ENCODE measurements at places on chromosomes 1 and 21.

DNA sequence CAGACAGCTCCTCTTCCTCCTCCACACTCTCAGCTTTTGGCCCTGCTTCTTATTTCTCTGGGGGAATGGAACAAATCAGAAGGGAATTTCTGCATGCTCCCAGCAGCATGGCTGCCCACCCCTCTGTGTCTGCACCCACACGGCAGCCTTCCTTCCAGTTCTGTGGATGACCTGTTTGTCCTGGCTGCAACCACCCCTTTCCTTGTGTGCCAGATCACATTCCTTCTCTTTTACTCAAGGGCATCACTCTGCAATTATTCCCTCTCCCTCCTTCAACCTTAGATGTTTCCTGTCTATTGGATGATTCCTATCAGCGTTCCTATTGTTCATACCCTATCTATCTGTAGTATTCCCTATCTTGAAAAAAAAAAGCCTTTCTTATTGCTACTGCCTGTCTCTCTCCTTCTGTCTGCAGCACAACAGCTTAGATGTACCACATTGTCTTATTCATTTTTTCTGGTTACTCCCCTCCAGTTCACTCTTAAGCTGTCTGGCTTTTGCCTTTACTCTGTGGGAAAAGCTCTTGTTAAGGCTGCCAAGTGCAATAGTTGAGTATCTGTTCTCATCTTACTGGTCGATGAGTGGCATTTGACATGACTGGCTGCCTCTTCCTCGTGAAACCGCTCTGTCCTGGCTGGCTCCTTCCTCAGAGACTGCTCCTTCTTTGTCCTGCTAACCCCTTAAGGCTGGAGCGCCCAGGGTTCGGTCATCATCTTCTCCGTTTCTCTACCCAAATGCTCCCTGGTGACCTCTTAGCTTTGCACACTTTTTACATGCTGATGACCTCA, 351.1 kb downstream of the CAMTA1 start:
- DNase-seq = no peak

DNA sequence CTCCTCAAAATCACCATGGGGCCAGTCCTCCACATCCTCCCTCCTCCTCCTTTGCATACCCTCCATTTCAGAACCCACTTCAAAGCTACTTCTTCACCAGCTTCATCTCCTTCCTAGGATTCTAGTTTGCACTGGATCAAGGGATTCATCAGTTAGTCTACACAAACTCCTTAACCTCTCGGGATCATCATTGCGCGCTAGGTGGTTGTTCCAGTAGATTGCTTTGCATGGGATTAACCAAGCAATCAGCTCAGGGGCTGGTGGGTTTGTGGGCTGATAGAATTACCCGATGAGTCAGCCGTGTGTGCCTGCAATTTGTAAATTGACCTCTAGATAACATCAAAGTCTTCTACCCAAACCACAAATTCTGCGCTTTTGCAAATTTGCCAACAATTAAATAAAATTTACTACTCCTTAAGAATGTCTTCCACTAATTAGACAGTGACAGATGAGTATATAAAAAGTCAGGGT, 7.7 kb downstream of the KANK4 start:
- DNase-seq = no peak

DNA sequence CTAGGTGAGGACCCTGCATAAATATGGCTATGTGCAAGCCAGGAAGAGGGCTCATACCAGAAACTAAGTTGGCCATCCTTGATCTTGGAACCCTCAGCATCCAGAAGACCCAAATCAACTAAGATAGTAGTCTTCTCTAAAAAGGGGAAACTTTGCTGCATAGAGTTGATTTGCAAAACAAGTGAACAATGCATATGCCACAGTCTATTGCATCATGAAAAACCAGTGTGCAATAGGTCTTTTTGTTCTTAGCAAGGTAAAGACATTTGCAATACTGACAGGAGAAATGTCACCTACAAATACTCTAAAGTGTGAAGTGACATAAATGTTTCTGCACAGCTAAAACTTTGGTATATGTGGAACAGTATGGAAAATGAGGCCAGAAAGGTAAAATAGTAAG, 2.0 kb upstream of the IFI16 start:
- no peak for DNase-seq

DNA sequence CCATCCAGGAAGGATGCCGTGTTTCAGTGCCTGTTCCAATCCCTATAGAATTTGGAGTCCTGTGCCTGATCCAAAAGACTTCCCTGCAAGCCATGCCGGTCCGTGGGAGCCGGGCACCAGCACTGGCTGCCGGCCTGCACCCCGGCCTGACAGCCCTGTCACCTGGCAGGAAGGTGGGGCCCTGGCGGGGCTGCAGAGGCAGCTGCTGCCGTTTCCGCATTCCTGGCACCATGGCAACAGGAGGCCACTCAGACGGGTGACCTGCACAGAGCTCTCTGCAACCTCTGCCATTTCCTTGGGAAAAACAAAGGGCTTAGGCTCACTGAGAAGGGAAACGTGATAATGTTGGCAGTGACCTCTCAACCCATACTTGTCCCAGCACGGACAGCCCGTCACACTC, 63.2 kb upstream of the TMEM51 start:
- DNase-seq = no peak

- no peak for DNase-seq
These were observed 5.3 kb downstream of the SAMD11 start for GRCh38 chr1:928825-929661.

DNA sequence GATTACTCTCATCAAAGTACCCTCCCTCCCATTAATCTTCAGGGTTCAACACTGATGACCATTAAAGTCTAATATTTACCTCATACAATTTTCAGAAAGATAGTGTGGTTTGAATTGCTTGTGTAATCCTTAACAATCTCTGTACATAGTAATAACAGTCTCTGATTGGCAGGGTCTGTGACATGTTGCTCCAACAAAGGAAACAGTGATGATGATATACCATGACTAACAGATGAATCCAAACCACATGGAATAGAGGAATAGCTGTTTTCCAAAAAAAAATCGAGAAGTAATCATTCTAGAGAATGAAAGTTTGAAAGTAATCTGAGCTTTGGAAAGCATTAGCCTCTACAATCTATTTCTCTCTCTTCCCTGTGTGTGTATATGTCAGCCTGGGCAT, 610.1 kb upstream of the NEGR1 start:
- no peak for DNase-seq

GRCh38 chr1:201476670-201477344, 7.8 kb upstream of the PHLDA3 start:
- no peak for DNase-seq

GRCh38 chr1:3464649-3465025, 10.2 kb downstream of the ARHGEF16 start:
- DNase-seq = no peak

DNA sequence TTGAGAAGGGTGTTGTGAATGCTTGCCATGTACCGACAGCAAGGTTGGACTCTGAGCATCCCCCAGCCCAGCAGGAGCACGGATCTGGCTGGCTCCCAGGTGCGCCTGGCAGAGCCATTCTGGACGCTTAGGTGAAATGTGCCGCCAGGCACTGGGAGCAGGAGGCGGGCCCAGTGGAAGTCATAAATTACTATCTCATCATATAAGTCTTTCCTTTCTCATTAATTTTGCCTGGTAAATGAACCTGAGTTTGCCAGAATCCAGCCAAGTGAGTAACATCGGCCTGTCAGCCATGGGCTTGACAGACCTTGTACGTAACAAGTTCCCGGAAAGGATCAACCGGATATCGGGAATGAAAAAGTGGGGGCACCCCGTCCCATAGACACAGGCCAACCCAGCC, 179.5 kb upstream of the ARHGEF16 start:
- DNase-seq = no peak

DNA sequence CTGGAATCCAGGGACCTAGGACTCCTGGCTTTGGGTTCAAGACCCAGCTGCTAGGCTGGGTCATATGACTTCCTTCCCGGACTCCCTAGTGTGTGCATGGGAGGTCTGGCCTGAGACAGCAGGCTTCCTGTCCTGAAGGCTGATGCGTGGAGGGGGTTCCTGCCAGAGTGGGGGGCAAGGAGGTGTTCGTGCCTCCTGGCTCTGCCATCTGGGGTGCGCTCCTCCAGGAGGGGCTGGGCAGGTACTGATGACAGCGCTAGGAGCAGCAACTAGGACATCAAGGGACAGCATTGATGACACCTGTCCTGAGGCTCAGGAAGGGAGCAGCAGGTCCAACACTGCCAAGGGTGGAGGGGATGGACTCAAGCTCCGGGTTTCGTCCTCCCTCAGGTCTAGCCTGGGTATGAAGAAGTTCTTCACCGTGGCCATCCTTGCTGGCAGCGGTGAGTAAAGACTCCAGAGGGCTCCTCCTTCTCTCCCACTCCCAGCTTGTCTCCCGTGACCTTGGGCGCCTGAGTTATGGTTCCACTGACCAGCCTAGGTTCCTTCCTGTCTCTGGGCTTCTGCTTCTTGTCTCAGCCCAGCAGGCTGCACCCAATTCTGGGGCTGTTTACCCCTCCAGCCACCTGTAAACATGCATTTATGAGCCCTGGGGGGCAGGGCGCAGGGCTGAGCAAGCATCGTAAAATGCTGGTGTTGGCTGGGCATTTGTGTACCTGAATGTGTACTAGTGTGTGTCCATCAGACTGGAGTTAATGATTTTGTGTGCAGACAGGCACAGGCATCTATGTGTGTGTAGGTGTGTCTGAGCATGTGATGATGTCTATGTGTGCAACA, 871 bp downstream of the PLA2G2F start:
- no peak for DNase-seq

DNA sequence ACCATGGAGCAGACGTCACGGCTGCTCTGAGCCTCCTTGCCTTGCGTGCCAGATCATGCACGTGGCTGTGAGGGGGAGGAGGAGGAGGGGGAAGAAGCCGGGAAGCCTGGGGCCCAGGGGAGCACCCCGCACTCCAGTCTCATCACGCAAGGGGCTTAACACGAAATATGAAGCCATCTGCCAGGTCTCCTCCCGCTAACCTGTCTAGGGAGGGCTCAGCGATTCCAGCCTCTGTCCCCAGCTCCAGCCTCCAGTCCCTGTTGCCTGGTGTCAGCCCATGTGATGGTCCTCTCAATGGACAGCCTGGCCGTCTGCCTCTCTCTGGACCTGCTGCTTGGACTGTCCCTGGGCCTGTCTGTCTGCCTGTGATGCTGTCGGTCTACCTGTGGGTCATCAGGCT, 22.5 kb upstream of the C1QA start:
- DNase-seq = no peak

DNA sequence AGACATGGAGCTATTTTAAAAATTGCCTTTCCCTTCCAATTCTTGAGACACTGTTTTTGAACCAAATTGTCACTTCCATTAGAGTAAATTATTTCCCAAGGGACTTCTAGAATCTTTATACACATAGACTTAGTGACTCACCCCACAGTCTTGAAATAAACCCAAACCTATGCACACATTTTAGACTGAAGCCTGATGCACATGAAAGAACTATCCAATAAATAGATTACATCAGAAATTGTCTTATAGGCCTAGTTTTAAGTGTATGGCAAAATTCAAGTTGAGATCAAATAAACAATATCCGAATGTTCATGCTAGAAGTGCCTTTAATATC, 32.2 kb upstream of the ZNF326 start:
- DNase-seq = no peak

GRCh38 chr1:35773711-35774110, 3.9 kb upstream of the CLSPN start:
- no peak for DNase-seq

GRCh38 chr1:20947409-20947808, 160.3 kb upstream of the HP1BP3 start:
- no peak for DNase-seq

DNA sequence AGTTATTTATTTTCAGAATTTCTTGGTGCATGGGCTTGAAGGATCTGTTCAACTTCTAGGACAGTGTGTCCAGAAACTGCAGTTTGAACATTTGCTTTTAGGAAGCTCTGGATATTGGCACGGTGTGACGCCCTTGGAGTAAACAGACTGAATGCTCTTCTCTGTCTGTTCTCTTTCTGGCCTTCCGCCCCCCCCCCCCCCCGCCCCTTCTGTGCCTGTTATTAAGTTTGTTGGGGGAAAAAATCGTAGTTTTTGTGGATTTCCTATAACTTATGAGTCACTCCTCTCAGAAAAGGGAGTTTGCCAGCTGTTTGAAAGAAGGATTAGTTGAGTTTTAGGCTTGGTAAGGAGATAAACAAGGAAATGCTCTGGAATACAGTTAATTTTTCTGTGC, 1.2 kb downstream of the KCTD3 start:
- peak; percentile 47 for DNase-seq

DNA sequence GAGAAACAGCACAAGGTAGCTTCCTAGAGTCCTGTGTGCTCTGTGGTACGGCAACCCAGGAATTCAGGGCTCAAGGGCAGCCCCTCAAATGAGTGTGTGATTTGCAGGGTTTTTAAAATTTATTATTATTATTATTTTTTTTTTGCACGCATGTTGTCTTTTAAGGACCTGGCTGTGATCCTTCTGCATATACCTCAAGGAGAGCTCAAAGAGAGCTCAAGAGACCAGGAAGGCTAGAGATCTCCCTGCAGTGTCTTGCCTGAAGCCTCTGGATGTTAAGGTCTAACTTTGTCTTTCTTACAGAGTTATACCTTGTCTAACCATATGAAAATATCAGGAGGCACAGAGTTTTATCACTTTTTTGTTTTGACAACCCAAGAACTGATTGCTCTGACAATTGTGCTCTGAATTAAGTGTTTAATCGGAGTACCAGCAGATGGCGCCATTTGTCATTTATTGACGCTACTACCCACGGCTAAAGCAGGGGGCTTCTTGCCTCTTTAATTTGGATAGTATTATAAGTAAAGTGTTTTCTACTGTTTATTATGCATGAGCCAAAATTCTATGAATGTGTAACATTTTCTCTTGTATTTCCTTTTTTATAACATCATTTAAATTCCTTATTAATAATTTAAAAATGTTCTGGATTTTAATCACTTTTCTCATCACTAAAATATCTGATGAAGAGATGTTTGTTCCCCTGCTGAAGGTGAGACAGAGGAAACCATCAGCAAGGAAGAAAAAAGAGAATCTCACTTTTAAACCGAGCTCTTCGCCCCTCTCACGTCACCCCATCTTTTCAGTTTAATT, 35.8 kb upstream of the LMO4 start:
- peak; percentile 64 for DNase-seq

- peak; percentile 64 for DNase-seq
These were observed 1.1 kb downstream of the NMNAT2 start for GRCh38 chr1:183416850-183417771.

GRCh38 chr1:154923695-154924094, 12.8 kb downstream of the PMVK start:
- DNase-seq = no peak

DNA sequence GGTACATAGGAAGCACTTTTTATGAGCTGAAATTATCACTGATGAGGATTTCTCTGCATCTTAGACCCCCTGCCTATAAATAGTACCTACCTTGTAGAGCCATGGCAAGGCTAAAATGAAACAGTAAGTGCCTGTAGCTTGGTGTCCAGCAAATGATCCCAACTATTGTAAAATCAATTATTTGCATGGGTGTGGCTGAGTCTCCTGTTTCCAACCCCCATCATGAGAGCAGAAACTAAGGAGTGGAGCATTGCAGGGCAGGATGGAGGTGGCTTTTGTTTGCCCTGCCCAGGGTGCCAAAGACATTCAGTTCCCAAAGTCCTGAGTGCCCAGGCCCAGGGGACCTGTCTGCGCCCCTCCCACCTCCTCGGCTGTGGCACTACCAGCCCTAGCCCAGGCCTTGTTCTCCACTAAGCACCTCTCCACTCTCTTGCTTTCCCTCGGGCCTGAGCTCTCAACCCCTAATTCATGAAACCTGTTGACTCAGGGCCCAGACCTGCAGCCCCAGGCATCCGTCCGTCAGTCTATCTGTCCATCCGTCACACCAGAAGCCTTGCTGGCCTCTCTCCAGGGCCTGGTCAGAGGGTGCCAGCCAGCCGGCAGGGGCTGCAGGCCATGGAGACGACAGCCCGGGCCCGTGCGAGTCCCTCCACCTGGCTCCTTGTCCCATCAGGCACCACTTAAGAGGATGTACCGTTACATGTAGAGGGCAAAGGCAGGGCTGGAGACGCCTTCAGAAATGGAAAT, 39.6 kb downstream of the PAX7 start:
- no peak for DNase-seq

Measured in NCI-H446 (cell line).